Renal cortical epithelial cell (primary cell): ENCODE measurements at places on chromosomes 16 and 17. TPM values are rescaled to one million over a fixed set of nuclear protein-coding genes. Genes with fewer than 3 reads are reported as not detected.

The CSF3 gene
- not detected in 2 replicates for total RNA-seq

The SLC5A2 gene
- 0.52 and 0.60 TPM in 2 replicates for total RNA-seq

DNA sequence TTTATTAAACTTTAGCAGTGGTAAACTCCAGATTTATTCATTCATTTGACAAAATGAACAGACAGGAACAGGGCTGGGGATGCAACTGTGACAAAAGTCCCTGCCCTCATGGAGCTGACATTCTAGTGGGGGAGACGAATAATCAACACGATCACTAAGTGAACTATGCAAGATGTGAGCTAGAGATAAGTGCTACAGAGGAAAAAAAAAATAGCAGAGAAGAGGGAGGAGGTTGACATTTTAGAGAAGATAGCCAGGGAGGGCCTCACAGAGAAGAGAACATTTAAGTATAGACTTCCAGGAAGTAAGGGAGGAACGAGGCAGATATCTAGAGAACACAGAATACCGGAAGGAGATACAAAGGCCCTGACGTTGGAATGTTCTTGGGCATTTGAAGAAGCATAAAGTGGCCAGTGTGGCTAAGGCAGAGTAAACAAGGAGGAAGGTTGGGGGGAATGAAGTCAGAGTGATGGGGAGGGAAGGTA lies 17.9 kb upstream of the AP1G1 start:
- no peak for DNase-seq

GRCh38 chr17:64575431-64575830 lies 68.7 kb downstream of the CEP95 start:
- no peak for DNase-seq

- peak; percentile 88 for DNase-seq
Measured at GRCh38 chr16:29710227-29711219, 31.5 kb downstream of the QPRT start.

DNA sequence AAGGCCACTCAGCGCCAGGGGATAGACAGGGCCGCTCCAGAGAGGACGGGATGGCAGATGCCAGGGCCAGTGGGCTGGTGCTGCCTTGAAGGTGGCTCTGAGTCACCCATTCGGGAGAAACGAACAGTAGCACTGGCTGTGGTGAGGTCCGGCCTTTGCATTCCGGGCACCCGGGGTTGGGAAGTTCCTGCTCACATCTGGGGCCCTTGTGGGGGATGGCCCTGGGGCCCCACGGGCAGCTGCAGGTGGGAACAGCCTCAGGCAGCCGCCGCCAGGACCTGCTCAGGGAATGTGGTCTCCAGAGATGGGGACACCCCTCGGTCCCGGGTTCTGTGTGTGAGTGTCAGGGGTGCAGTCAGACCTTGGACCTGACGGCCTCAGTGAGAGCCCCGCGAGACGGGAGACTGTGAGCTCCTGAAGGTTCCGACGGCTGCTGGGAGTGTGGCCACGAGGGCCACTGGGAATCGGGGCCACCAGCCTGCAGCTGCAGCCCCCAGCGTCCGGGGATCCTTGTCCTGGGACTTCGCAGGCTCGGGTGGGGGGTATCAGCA lies 1.4 kb downstream of the CBFA2T3 start:
- no peak for DNase-seq

The HDAC5 gene
- total RNA-seq, result 10.9 and 22.7 TPM in 2 replicates

The HASPIN gene
- 0.89 and 5.0 TPM in 2 replicates for total RNA-seq

The YBX2 gene
- total RNA-seq, result 0.45 TPM in 1 of 2 replicates, not detected in the other

The TNS4 gene
- 0.05 and 0.69 TPM in 2 replicates for total RNA-seq

GRCh38 chr16:30372725-30373124 lies 1.9 kb upstream of the MYL11 start:
- no peak for DNase-seq

DNA sequence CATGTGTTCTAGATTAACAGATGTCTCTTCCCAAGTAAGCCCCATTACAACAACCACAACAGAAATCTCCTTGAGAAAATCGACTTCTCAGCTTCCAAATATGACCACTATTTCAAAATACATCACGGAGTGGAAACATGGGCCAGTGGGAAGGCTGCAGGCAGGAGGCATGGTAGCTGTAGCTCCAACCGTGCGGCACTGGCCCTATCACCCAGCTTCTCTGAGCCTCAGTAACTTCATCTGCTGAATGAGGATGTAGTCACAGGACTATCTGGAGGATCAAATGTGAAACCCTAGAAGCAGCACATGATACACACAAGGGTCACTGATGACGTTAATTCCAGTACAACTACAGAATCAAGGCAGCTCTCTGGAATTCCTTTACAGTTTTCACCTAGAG lies 112.2 kb downstream of the VPS53 start:
- DNase-seq, result no peak

The P2RX1 gene
- not detected in 2 replicates for total RNA-seq

DNA sequence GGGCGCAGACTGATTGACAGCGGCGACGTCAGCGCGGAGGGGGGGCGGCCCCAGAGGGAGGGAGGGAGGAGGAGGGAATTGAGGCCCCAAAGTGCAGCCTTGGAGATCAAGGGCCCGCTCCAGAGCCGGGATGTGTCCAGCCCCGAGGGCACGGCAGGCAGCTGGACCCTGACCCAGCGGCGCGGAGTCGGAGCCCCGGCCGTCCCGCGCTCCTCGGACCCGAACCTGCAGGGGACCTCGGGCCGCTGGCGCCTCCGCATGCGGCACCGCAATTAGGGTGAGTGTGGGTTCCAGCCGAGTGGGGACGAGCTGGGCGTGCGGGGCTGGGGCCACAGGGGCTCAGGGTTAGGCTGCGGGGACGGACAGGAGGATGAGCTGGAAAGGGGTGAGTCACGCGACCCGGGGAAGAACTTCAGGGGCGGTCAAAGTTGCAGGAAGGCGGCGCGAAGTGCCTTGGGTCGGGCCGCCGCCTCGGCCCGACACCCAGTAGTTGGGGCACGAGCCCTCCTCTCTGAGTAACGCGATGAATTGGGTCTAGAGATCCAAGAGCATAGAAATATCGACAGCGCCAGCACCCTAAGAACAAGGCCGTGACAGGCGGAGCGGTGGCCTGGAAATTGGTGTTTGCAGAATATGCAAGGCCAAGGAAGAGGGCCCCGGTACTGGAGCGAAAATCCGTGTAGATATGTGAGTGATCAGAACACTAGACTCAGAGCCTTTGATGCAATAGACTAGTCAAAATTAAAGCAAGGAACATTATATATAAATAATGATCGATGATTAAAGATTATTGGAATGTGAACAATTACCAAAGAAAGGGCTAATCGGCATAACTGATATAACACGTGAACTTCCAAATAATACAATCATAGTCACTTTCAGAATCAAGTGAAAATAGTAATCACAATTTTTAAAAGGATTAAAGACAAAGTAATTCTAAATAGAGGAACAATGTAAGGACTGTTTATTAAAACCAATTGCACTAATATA lies at the start of gene TBX4:
TBX4 (plus strand) TSS at position 122 of the 990 bp plus-strand sequence. CDS start 4,069 bp downstream, outside the sequence.
- no peak for DNase-seq

The RNU2-1 gene
- not detected in 2 replicates for total RNA-seq
